ENCODE measurements at places on chromosomes 7 and 10.
A peak's percentile ranks its signal among the peaks of the same experiment; 100 is the strongest.

DNA sequence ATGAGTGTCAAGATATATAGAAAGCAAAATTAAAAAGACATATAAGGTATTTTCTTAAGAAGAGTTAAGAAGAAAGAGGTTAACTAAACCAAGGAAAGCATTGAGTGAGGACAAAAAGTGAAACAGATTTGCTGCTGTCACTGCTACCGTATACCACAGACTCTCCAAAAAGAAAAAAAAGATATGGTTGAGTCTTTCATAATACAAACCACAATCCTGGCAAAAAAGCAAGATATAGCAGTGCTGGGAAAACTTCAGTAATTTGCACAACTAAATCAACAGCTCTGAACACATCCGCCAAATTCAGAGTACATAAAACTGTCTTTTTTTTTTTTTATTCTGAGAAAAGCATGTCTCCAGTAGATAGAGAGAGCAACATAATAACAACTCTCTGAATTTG is 114.7 kb downstream of the ETV1 start:
- DNase-seq = no peak

- no peak for DNase-seq
These were observed 64.2 kb upstream of the COL1A2 start for GRCh38 chr7:94330269-94331020.

- no peak for DNase-seq
These were observed 44.1 kb downstream of the SGMS1 start for GRCh38 chr10:50579491-50580261.

DNA sequence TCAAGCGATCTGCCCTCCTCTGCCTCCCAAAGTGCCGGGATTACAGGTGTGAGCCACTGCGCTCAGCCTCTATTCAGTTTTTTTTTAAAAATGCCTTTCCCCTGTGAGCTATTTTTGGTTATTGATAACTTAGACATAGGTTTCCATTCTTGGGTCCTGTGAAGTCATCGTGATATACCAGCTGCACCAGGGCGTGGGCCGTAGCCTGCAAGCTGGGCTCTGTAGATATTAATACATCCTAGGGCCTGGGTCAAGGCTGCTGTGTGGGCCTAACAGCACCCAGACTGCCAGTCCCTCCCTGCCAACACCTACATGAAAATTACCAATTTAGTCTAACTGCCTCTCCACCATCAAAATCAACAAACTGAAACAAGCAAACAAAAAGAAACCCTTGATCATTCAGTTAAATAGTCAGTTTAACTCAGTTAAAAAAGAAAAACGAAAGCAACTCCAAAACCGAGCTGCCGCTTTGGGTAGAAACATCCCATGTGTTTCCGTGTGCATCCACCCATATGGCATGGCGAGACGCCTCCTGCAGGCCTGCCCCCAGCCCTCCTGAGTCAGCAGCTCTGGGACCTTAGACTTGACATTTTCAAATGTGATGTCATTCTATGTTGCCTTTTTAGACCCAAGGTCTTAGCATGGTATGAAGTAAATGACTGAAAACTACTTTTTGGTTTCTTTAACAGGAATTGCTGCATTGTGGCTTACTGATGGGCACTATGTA is 330.2 kb downstream of the GLRX3 start:
- no peak for DNase-seq

DNA sequence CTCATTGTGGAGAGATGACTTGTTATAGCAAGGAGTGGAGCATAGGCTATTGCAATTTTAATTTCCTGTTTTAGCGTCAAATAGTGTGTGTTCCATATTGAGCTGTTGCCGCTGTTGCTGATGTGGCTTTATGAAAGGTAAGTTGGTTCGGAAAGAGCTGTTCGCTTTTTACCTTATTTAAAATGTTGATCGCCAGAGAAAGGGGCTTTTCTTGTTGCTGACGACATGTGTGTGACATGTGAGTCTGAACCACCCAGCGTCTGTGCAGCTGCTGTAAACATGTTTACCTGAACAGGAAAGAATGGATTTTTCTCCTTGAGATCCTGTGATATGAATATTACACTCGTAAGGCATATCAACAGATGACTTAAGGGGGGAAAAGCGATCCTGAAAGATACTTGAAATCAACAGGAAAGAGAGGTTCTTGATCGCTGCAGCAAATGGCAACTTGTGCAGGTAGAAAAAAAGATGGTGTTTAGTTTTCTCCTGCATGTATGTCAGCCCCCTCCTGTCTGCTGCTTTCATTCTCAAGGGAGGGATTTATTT is 2.5 kb downstream of the ZEB1 start:
- DNase-seq = no peak

- DNase-seq = no peak
These were observed 185.8 kb upstream of the TMEM106B start for GRCh38 chr7:12025246-12025645.

DNA sequence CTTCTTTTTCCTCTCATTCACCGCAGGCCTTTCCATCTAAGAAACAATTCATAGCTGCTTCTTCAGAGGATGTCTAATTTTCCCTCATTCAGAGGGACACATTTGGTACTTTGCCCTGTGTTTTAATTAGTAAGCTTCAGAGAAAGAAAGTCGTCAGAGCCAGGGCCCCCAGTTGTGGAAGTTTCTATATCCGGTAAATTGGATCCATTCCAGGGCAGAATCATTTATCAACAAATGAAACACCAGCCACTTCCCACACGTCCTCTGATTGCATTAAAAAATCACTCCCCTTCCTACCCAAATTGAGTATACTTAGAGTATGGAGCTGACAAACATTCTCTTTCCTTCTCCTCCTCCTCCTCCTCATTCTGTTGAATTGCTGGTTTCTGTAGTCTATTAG is 205.8 kb upstream of the HDAC9 start:
- no peak for DNase-seq

DNA sequence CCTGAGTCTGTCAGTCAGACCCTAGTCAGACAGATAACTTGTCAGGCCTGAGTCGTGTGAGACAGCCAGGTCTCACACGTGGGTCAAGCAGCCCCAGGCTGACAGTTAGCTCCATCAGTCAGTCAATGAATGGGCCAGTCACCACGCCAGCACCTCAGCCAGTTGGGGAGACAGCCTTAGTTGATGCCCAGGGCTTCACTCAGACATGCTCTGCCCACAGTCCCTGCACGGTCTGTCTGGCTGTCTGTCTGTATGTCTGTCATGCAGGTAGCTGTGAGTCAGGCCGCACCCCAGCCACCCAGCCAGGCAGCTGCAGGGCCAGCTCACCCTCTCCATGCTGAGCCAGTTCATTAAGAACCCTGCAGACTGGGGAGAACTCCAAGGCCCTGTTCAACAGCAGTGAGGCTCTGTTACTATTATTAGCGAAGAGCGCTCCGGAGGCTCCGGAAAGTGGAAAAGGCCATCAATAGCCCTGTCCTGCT is 141.1 kb upstream of the PCBD1 start:
- no peak for DNase-seq

GRCh38 chr10:43965033-43965917 is 316.6 kb upstream of the ZNF32 start:
- DNase-seq = no peak

GRCh38 chr10:29689001-29689400 is 54.2 kb upstream of the SVIL start:
- DNase-seq = no peak

- DNase-seq = no peak
These were observed 312.7 kb upstream of the IGFBP3 start for GRCh38 chr7:46233585-46234329.

DNA sequence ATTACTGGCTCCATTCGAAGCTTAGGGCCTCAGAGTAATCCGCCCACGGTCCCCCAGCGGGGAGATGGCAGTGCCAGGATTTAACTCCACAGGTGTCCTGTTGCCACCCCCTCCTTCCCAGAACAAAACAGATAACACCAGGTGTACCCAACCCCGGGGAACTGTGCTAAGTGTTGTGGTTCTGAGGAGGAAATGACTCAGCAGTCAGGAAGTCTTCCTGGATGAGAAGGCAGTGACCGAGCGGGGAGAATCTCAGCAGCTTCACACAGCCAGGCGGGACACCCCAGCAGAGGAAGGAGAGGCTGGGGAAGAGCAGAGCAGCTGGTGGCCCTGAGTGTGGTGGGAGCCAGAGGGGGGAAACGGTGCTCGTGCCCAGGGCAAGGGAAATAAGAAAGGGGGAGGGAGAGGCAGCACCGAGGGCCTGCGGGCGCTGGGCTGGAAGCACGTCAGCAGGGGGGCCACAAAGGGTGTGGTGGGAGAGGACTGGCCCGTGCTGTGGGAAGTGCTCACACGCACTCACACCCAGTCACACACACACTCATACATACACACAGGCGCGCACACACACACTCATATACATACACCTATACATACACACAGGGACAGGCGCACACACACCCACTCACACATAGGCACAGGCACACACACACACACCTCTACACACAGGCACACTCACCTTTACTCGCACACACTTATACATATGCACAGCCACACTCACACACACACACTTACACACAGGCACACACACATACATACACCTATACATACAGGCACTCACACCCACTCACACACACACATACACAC is 59.8 kb upstream of the CHST15 start:
- DNase-seq = peak; percentile 57

DNA sequence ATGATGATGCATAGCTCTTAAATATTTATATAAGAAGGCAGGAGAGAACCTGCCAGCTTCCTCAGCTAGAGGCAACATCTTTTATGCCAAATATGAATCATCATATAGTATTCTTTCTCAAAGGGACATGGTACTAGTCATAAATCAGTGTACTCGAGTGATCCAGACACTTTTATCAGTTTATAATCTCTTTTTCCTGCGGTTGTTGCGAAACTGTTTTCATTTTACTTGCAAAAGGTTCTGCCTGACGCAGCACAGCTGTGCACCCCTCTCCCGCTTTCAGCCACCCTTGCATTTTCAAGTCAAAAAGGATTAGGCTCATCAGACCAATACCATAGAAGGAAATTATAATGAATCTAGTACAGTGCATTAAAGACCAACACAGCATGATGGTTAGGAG is 332.3 kb upstream of the PRKCQ start:
- DNase-seq = no peak

- no peak for DNase-seq
These were observed 65.7 kb upstream of the ASAH2 start for GRCh38 chr10:50316695-50317648.

DNA sequence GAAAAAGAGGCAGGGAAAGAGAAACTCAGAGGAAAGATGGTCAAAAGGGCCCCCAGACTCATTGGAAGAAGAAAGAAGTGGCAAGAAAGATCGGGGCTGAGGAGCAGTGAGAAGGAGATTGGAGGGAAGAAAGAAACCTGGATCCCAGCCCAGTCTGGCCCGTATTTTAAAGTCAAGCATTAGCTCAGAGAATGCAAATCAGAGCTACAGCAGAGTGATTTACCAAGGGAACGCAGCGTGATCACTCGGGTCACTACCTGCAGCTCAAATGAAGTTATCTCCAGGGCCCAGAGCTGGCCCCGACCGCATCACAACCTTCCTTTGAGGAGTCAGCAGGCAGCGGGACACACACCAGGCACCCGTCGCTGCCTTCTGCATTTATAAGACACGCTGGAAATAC is 72.8 kb downstream of the CARD11 start:
- DNase-seq = no peak

DNA sequence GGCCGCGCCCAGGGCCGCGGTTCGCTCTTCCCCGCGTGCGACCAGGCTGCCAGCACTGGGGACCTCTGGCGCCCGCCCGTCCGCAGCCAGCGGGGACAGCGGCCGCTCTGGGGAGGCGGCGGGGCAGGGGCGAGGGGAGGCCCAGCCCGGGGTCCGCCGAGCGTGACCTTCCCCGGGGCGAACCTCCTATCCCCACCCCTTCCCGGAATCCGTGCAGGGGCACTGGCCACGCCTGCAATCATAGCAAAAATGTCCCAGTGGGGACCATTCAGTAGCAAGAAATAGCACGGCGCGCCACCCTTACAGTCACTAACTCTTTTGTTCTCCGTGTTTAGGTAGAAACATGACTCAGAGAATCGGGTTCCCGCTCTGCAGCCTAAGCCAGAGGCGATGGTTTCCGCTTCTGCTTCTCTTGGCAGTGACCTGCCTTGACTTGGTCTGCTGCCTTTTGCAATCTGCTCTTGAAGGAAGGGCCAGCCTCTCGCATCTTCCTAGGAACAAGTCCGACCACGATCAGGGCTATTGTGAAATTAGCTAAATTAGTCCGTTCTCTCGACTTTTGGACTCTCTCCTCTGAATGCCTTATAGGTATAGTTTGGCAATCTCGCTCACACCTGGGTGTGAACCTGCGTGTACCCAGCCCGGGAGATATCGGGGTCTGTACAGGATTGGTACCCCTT is 79.3 kb upstream of the ACBD5 start:
- no peak for DNase-seq

- DNase-seq = no peak
These were observed 569.4 kb downstream of the SUGCT start for GRCh38 chr7:40704172-40704571.

GRCh38 chr10:22022257-22023032 is 18.9 kb upstream of the DNAJC1 start:
- no peak for DNase-seq

DNA sequence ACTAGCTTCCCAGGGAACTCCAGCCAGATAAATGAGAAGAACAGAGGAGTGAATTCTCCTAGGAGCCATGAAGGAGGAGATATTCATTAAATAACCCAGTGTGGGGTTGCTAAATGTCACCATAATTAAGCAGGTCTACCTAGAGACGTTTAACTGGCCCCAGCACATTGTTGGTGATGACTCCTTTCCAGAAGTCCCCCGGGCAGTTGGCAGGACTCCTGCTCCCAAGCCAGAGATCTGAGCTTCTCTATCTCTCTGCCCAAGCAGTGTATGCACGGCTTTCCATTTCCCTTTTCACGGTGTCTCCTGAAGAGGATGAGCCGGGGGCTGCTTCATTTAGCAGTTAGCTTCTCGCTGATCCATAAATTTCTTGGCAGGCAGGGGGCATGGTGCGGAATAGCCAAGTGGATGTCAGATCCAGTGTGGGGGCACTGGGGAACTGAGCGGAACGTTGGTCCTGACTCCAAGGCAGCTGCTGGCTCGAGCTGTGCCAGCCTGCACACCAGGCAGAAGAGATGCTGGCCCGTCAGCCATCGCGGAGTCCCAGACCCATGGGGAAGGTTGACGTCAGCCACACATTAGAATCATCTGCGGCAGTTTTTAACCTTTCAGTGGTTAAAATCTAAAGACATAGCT is 142.0 kb upstream of the NPY start:
- no peak for DNase-seq

DNA sequence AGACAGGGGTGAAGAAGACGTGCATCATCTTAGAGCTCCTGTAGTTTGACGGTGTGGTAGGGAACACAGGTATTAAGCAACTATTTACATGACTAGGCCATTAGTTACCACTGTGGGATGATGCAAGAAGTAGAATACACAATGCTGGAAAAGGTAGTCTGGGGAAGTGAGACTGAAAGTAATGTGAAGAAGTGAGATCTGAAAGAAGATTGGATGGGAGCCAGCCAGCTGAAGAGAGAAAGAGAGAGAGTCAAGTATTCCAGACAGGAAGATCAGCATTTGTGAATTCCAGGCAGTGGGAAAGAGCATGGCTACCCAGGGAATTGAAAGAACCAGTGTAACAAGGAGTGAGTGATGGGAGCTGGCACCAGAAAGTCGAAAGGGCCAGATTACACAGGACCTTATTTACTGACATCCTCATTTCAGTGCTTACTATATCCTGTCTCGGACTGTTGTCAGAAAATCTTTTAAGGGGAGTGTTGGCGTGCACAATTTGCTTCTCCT is 4.0 kb upstream of the CFAP58 start:
- no peak for DNase-seq
